AML-193 (cell line): ENCODE measurements at places on chromosomes 7 and 10.

DNA sequence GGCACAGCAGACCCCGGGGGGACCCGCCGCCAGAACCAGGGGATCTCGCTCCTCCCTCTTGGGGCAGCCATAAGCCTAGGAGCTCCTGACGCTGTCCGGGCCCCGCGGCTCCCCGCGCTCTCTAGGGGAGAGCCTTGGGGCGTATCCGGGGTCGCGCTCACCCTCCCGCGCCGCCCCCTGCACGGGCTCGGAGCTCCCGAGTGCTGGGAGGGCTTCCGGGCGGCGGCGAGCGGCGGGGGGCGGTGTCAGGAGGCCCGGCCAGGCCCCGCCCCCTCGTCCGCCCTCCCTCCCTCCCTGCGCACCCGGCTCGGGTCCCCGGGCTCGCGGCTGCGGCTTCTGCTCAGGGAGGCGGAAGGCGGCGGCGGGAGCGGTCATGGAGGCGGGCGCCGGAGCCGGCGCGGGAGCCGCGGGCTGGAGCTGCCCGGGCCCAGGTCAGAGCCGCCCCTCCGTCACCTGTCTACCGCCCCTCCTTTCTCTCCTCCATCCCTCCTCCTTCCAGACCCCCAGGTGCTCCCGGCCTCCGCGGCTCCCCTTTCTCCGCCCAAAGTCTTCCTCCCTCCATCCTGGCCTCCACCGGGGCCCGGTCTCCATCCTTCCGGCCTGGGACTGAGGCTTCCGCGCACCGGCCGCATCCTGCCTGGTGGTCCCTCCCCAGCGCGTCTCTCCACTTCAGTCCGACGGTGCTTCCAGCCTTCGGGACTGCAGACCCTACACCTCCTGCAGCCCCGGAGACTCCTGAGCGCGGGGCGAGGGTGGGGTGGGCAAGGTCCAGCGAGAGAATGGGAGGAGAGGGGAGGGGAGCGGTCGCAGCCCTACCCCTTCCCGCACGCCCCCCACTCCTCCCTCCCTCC lies at the start of gene CCDC136:
Gene CCDC136 (plus strand): TSS at position 848 of the 851 bp plus-strand sequence. CDS start 444 bp downstream, outside the sequence.
- peak; percentile 32 for DNase-seq

DNA sequence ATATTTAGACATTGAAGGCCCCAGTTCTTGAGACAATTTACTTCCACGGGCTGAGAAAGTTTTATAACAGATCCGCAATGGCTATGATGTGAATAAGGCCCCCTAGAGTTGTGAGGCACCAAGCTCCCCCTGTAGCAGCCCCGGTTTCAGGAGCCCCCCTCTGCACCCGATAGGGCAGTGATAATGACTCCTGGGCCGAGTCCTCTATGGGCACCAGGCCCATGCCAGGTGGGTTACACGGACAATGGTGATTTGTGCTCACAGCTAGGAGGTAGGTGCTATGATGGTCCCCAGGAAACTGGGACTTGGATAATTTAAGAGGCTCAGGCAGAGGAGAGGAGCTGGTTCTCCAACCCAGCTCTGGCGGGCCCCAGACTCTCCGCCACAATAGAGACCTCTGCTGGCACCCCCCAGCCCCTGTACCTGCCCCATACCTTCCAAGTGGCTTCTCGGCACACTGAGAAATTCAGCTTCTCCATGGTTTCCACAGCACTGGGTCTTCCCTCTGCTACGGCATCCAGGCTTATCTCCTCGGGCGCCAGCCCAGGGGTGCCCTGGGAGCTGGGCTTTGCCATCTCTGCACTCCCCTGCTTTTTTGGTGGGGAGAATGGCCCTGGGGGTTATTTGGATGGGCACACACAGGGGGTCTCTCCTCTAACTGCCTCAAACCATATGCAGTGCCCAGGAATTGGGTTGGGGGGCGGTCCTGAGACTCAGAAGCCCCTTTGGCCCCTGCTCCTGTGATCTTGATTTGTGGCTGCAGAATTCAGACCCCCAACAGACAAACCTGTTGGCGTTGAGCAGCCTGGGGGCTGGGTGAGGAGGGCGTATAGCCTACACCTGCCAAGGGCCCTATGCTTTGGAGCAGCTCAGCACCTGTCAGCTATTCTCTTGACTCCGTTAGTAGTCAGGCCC lies 12.2 kb upstream of the KCP start:
- no peak for DNase-seq

GRCh38 chr7:82975811-82976468 lies 186.7 kb downstream of the PCLO start:
- no peak for DNase-seq

GRCh38 chr10:128630787-128631252 lies 504.6 kb upstream of the MKI67 start:
- DNase-seq: no peak

- no peak for DNase-seq
Measured at GRCh38 chr7:55247428-55247827, 117.7 kb upstream of the LANCL2 start.

DNA sequence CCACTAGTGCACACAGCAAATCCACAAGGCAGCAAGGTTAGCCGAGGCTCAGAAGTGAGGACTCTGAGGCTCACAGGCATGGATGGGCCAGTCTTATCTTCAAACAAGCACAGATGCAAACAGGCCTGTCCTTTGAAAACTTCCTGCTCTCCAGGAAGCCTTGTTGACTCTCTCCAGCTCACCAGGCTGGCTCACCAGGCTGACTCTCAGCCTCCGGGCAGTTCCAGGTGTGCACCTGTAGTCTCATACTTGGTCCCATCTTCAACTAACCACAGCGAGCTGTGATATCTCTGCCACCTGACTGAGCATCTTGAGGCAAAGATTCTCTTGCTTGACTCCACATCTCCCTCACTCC lies 173.9 kb upstream of the ZMIZ1 start:
- no peak for DNase-seq

DNA sequence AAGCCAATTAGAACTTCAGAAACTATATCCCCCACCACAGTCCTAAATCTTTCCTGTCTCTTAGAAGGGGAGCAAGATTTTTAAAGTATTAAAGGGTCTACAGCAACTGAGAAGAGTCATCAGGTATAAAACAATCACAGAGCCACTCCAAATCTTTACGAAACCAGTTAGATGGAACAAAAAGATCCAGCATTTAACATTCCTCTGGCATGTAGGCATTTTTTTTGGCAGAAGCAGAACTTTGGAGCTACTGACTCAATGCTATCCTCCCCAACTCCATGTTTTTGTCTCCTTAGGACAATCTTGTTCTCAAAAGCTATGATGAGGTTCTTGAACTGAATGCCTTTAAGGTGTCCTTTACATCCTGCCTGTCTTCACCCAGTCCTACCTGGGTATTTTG lies 333.3 kb downstream of the PRPF18 start:
- no peak for DNase-seq

DNA sequence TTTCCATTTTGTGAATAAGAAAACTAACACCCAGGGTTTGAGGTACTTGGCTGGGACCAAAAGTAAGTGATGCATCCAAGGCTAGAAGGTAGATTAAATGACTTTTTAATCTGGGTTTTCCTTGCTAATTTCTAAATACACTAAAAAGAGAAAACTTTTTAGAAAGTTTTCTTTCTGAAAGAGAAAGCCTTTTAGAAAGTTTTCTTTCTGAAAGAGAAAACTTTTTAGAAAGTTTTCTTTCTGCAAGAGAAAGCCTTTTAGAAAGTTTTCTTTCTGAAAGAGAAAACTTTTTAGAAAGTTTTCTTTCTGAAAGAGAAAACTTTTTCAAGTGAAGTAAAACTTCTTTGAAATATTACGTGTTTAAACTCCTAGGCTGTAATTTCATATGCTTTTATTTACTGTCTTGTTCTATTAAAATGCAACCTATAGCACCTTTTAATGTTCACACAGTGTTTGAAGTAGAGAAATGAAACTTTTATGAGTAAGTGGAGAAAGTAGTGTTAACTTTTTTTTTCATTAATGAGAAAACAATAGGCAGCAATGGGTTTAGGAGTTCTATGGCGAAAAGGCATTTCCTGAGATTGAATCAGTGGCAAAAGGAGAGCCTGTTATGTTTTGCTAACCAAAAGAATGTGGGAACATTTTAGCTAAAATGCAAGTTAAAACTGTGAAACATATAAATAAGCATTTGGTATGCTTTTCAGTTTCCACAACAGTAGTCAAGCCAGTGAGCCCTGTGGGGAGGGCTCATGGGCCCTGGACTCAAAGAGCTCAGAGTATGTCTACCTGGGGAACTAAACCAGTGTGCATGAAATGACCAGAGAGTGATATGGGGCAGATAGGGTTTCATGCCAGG lies 103.7 kb downstream of the RBM20 start:
- DNase-seq: no peak
